ENCODE measurements at places on chromosomes 7 and 10. TPM values are rescaled to one million over a fixed set of nuclear protein-coding genes. Genes with fewer than 3 reads are reported as not detected.

DNA sequence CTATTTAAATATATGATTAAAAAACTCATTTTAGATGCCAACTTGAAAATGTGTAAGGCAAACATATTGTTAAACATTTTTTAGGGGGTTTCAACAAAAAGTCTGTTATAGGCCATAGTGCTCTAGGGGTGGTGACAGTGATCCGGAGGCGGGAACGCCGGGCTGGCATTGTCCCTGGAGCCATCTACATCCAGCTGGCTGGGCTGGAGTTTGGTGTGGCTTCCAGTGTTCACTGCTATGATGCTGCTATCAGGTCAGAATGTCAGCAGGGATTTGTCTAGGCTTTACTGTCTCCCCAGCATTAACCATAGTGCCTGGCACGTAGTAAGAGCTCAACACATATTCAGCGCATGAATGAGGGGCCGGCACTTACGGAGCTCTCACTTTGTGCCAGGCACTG is 1.9 kb upstream of the SLC18A2 start:
- H3K4me3 ChIP-seq = no peak overlapping the region
- no peaks in the 10 kb centered on the region for H3K27me3 ChIP-seq
- H3K27ac ChIP-seq = no peak overlapping the region
- H3K36me3 ChIP-seq = no peaks in the 10 kb centered on the region

DNA sequence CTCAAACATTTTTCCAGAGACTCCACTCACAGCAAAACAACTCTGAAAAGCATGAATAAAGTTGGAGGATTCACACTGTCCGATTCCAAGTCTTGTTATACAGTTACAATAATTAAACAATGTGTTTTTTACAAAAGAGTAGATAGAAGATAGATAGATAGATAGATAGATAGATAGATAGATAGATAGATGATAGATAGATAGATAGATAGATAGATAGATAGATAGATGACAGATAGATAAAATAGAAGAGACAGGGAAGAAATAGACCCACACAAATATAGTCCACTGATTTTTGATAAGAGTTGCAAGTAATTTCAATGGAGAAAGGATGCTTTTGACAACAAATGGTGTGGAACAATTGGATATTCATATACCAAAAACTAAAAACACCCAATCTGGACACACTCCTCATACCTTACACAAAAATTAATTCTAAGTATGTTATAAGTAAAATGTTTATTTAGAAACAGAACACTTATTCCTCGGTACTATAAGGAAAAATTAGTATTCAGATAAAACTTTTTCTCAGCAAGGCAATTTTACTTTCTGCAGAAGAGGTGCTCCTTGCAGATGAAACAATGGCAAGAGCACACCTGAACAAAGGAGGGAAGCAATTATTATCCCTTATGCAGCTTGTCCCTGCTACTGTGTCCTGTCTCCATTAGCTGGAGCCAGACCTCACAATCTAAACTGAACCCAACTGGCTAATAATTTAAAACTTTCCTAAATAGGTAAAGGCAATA is 5.7 kb upstream of the TAS2R39 start:
- no peak for DNase-seq
- no peak overlapping the region for H3K27ac ChIP-seq
- no peaks in the 10 kb centered on the region for H3K36me3 ChIP-seq
- no peaks in the 10 kb centered on the region for H3K27me3 ChIP-seq

DNA sequence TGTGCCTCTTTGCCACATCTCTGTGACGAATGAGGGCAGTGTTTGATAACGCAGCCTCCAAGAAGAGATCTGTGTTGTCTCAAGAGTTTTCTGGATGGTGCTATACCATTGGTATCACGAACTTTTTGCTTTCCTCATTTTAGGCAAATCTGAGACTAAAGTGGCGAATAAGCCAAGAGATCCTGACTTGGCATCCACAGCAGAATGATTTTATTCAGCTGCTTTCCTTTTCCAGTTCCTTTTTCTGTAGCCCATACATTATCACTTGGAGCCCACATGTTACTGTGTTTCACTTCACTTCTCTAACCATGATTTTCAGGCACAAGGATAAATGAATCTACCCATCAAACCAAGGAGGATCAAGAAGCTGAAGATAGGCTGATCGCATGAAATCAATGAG is 177.9 kb upstream of the PTN start:
- no peaks in the 10 kb centered on the region for H3K27me3 ChIP-seq
- H3K4me1 ChIP-seq = no peaks in the 10 kb centered on the region
- H3K36me3 ChIP-seq = no peaks in the 10 kb centered on the region
- H3K27ac ChIP-seq = no peak overlapping the region

DNA sequence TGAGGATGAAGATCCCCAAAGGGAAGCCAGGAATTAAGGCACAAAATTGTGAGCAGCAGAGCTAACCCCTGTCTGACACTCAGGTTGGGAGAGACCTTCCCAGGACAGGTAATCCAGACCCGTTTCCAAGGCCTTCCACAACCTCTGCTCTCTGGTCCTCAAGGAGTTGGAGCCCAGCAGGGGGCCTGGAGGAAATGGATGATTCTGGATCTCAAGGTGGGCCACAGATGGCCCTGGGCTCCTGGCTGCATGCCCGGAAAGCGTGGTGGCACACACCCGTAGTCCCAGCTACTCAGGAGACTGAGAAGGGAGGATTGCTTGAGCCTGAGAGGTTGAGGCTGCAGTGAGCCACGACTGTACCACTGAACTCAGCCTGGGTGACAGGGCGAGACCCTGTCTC is 42.3 kb downstream of the DPYSL4 start:
- no peak overlapping the region for H3K4me3 ChIP-seq
- H3K36me3 ChIP-seq = no peaks in the 10 kb centered on the region
- no peak for DNase-seq
- H3K27ac ChIP-seq = no peak overlapping the region

DNA sequence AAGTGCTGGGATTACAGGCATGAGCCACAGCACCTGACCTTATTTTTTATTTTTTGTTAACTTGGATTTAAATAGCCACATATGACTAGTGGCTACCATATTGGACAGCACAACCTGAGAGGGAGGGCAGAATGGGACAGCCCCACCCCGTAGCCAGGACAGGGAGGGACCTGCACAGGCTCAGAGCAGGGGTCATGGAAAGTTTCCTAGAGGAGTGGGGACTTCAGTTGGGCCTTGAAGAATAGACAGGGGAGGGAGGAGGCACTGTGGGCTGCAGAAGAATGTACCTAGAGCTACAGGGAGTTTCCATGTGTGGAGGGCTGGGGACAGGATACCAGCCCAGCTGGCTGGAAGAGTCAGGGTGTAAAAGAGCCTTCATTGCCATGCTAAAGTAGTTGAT is 8.8 kb downstream of the TRIM8 start:
- H3K36me3 ChIP-seq = no peaks in the 10 kb centered on the region
- no peaks in the 10 kb centered on the region for H3K27me3 ChIP-seq
- no peak for DNase-seq
- H3K4me1 ChIP-seq = peaks cover 28% of the 10 kb centered on the region
- no peak overlapping the region for H3K27ac ChIP-seq

- DNase-seq = no peak
- no peak overlapping the region for H3K4me3 ChIP-seq
- peaks cover 3% of the 10 kb centered on the region for H3K4me1 ChIP-seq
- no peaks in the 10 kb centered on the region for H3K36me3 ChIP-seq
Measured at GRCh38 chr10:5915451-5915850, 25.4 kb downstream of the FBH1 start.

DNA sequence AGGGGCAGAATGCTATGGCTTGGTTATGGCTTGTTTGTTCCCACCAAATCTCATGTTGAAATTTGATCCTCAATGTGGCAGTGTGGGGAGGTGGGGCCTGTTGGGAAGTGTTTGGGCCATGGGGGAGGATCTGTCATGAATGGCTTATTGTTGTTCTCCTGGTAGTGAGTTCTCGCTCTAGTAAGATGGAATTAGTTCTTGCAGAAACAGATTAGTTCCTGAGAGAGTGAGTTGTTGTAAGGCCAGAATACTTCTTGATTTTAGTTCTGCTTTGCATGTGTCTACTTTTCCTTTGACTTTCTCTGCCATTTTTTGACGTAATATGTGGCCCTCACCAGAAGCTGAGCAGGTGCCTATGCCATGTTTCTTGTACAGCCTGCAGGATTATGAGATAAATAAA is 188.2 kb downstream of the KIF20B start:
- no peak for DNase-seq
- no peaks in the 10 kb centered on the region for H3K4me1 ChIP-seq
- H3K27me3 ChIP-seq = no peaks in the 10 kb centered on the region
- no peak overlapping the region for H3K27ac ChIP-seq

GRCh38 chr10:108574233-108574632 is 1349.1 kb downstream of the XPNPEP1 start:
- no peak overlapping the region for H3K4me3 ChIP-seq
- H3K36me3 ChIP-seq = no peaks in the 10 kb centered on the region
- no peak for DNase-seq
- H3K4me1 ChIP-seq = no peaks in the 10 kb centered on the region
- H3K27ac ChIP-seq = no peak overlapping the region

The CLCN1 gene
- not detected for total RNA-seq

DNA sequence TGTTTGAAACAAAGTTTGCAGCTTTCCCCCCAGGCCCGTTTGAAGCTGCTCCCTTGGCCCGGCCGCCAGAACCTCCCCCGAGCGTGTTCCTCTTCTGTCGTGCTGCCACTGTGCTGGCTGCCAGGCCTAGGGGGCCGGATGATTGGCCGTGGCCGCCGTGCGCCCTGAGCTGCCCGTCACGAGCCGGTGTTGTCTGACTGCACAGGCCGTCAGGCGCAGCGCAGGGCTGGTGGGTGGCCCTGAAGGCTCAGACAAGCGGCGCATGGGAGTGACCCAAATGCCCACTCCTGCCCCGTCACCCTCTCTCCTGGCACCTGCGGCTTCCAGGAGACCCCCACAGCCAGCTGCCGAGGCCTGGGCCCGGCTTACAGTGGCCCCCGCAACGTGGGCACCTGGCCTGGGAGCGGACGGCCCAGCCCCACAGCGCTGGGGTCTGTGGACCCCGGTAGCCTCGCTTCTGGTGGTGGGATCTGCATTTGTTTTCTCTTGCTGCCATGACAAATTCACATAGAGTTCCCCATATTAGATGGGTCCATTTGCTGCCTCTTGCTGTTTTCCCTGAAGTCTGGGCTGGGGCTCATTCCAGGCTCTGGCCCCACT is 13.1 kb downstream of the JAKMIP3 start:
- H3K27ac ChIP-seq = no peak overlapping the region
- no peak overlapping the region for H3K4me3 ChIP-seq
- no peaks in the 10 kb centered on the region for H3K4me1 ChIP-seq

- no peak for DNase-seq
- no peak overlapping the region for H3K4me3 ChIP-seq
- H3K4me1 ChIP-seq = peaks cover 18% of the 10 kb centered on the region
- H3K27me3 ChIP-seq = no peaks in the 10 kb centered on the region
Measured at GRCh38 chr7:127995156-127995880, 35.9 kb downstream of the LRRC4 start.

- no peak for DNase-seq
- H3K4me1 ChIP-seq = no peaks in the 10 kb centered on the region
- H3K4me3 ChIP-seq = no peak overlapping the region
Measured at GRCh38 chr10:129108378-129108777, 358.7 kb upstream of the MGMT start.

GRCh38 chr7:36683111-36683510 is 41.2 kb downstream of the AOAH start:
- no peaks in the 10 kb centered on the region for H3K4me1 ChIP-seq
- no peak for DNase-seq
- no peak overlapping the region for H3K27ac ChIP-seq
- no peak overlapping the region for H3K4me3 ChIP-seq

DNA sequence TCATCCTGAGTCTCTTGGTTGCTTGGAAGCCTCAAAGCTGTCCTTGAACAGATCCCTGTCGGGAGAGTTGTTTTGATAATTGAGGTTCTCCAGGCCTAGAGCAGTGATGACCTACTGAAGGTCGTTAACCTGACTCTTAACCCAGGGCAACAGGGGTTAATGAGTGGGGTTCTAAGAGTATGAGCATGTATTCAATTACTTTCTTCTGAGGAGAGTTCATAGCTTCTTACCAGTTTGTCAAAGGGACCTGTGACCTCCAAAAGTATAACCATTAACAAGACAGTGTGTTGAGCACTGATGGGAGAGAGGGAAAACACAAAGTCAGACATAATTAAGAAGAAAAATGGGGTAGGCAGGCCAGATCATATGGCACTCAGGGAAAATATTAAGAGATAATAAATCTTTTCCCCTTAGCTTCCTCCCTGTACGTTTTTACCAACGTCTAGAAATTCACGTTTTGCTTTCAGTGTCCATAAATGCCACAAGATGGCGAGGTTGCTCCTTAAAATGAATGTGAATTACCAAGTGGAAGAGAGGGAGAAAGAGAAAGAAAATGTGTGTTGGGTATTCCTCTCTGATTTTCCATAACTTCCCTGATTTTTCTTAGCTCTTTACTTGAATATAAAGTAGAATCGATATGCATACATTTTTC is 97.6 kb downstream of the SUGCT start:
- no peak for DNase-seq
- H3K4me3 ChIP-seq = no peak overlapping the region
- no peaks in the 10 kb centered on the region for H3K27me3 ChIP-seq
- no peaks in the 10 kb centered on the region for H3K36me3 ChIP-seq

DNA sequence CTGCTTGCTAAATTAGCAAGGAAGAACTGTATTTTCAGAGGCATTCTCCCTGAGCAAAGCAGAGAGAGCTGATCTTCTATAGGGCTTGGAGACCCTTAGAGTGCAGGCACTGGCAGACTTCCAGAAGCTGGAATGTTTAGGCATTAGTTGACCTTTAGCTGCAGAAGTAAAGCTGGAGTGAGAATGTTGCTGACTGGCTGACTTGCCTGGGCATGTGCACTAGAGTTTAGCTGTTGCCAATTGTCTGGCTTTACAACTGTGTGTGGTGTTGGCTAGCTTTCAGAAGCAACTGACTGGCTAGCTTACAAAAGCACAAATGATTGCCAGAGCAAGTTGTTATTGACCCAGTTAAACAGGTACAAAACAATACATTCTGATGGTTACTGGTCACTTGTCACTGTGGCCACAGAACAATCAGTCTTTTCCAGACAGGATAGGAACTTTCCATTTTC is 25.1 kb downstream of the FAM13C start:
- H3K36me3 ChIP-seq = no peaks in the 10 kb centered on the region
- H3K27ac ChIP-seq = peak overlapping the region; percentile 43
- H3K4me1 ChIP-seq = peaks cover 23% of the 10 kb centered on the region

The GJD4 gene
- not detected for total RNA-seq

DNA sequence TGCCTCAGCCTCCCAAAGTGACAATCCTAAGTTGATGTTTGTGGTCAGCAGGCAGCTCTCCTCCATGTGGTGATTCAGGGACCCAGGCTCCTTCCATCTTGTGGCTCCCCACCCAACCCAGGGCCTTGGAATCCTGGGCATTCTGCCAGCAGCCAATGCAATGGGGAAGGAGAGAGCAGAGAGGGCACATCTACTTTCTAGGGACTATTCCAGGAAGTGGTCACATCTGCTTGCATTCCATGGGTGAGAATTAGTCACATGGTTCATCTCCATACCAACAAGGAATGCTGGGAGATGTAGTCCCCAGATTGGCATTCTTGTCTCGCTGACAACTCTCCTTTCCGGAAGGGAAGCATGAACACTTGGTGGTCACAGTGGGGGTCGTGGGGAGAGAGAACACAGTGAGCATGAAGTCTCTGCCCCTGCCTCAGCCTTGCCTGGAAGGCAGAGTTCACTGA is 9.9 kb upstream of the SRRM3 start:
- DNase-seq = no peak
- no peaks in the 10 kb centered on the region for H3K4me1 ChIP-seq
- H3K4me3 ChIP-seq = no peak overlapping the region
- no peaks in the 10 kb centered on the region for H3K36me3 ChIP-seq
- no peaks in the 10 kb centered on the region for H3K27me3 ChIP-seq

Measured in ovary (tissue), 10 donors.